ENCODE measurements at places on chromosomes 11 and 22.

DNA sequence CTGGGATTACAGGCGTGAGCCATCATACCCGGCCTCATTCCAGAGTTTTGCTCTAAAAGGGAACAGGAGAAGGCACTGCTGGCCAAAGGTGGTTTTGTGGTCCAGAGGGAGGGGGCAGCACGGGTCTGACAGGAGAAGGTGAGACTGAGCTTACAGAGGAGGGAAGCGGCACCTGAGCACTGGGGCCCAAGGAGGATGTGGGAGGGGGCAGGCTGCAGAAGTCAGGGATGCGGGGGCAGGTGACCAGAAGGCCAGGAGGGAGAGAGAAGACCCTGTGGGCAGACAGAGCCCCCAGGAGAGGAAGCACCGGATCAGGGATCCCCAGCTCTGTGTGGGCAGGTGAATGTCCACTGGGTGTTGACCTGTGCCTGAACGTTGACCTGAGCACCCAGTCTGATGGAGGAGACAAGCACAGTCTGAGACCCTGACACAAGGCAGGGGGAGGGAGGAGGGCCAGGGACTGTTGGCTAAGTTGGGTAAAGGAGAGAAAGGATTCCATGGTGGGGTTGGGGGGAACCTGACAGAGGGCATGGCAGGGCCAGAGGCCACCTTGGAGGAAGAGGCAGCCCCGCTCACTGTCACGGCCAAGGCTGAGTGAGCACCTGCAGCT lies 12.0 kb upstream of the PRR5 start:
- H3K27me3 ChIP-seq: no peaks in the 10 kb centered on the region
- DNase-seq: no peak
- no peak overlapping the region for H3K4me3 ChIP-seq
- H3K36me3 ChIP-seq: peaks cover 5% of the 10 kb centered on the region

- H3K27ac ChIP-seq: no peak overlapping the region
- peak; percentile 9 for DNase-seq
- H3K4me1 ChIP-seq: peaks cover 23% of the 10 kb centered on the region
- H3K36me3 ChIP-seq: peaks cover 11% of the 10 kb centered on the region
Observed at GRCh38 chr11:108069947-108070346, 51.4 kb upstream of the ACAT1 start.

- H3K4me3 ChIP-seq: no peak overlapping the region
- peaks cover 88% of the 10 kb centered on the region for H3K4me1 ChIP-seq
- H3K27me3 ChIP-seq: no peaks in the 10 kb centered on the region
- H3K27ac ChIP-seq: peak overlapping the region; percentile 74
Observed at GRCh38 chr11:96179905-96180304, 163.1 kb downstream of the MAML2 start.

DNA sequence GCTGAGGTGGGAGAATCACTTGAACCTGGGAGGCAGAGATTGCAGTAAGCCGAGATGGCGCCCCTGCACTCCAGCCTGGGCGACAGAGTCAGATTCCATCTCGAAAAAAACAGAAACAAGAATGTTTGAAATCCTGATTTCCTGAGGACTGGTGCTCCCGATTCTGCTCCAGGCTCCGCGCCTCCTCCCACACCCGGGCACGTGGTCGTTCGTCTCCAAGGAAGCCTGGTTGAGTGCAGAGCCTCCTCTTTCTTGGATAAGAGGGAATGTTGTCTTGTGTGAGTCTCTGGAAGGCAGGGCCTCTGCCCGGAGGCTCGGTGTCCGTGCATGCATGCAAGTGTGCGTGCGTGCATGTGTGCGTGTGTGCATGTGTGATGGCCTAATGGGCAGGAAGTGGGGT lies 30.1 kb downstream of the BRSK2 start:
- H3K36me3 ChIP-seq: no peaks in the 10 kb centered on the region
- H3K27ac ChIP-seq: no peak overlapping the region
- no peaks in the 10 kb centered on the region for H3K4me1 ChIP-seq
- no peak for DNase-seq
- no peak overlapping the region for H3K4me3 ChIP-seq

GRCh38 chr11:23127706-23128105 lies 267.4 kb upstream of the CCDC179 start:
- H3K4me3 ChIP-seq: no peak overlapping the region
- H3K27me3 ChIP-seq: no peaks in the 10 kb centered on the region
- no peaks in the 10 kb centered on the region for H3K4me1 ChIP-seq
- peaks cover 12% of the 10 kb centered on the region for H3K36me3 ChIP-seq

GRCh38 chr22:17074648-17075002 lies 10.2 kb upstream of the IL17RA start:
- H3K27me3 ChIP-seq: no peaks in the 10 kb centered on the region
- H3K4me1 ChIP-seq: peaks cover 17% of the 10 kb centered on the region
- H3K36me3 ChIP-seq: no peaks in the 10 kb centered on the region
- DNase-seq: no peak

GRCh38 chr22:19242699-19243098 lies 48.8 kb downstream of the CLTCL1 start:
- no peak for DNase-seq
- no peaks in the 10 kb centered on the region for H3K27me3 ChIP-seq
- H3K27ac ChIP-seq: no peak overlapping the region
- H3K36me3 ChIP-seq: no peaks in the 10 kb centered on the region

GRCh38 chr11:6268820-6269219 lies 9.2 kb downstream of the CCKBR start:
- H3K27me3 ChIP-seq: peaks cover 19% of the 10 kb centered on the region
- H3K4me3 ChIP-seq: no peak overlapping the region
- no peaks in the 10 kb centered on the region for H3K36me3 ChIP-seq
- DNase-seq: no peak
- H3K4me1 ChIP-seq: peaks cover 4% of the 10 kb centered on the region
- H3K27ac ChIP-seq: no peak overlapping the region

- no peak for DNase-seq
- no peak overlapping the region for H3K27ac ChIP-seq
- peaks cover 10% of the 10 kb centered on the region for H3K27me3 ChIP-seq
- no peak overlapping the region for H3K4me3 ChIP-seq
- no peaks in the 10 kb centered on the region for H3K4me1 ChIP-seq
Observed at GRCh38 chr22:34847072-34847471, 218.9 kb upstream of the ISX start.

GRCh38 chr11:75959540-75959939 lies 144.5 kb downstream of the UVRAG start:
- H3K4me3 ChIP-seq: no peak overlapping the region
- H3K27me3 ChIP-seq: no peaks in the 10 kb centered on the region
- no peak for DNase-seq
- H3K4me1 ChIP-seq: peaks cover 9% of the 10 kb centered on the region

DNA sequence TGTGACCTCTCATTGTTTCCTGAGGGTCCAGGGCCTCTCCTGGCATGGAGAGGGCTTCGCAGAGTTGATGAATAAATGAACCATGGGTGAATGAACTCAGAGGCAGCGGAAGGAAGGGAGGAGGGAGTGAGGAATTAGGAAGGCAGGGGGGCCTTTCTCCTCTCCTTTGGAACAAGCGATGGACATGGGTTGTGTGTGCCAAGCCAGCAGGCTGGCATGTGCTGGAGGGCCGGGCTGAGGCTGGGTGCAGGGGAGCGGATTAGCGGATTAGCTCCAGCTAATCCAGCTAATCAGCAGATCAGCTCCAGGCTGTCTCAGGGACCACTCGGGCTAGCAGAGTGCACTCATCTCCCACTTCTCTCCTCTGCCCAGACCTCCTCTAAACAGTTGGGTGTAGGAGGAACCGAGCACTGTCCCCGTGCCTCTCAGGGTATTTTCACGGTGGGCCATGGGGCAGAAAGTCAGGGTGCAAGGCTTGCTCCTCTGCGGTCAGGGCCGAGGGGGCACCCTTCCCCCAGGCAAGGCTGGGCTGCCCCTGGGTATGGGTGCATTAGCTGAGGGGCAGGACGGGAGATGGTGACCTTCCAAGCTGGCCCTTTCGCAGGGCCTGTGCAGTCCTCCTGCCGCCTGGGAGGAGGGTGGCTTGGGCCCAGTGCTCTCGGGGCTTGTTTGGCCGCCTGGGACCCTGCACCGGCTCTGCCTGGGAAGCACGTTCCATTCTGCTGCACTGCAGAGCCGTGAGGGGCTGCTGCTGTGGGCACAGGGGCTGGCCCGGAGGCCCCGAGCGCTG lies 120.3 kb upstream of the B3GAT1 start:
- H3K36me3 ChIP-seq: no peaks in the 10 kb centered on the region
- no peak for DNase-seq
- H3K27ac ChIP-seq: no peak overlapping the region

DNA sequence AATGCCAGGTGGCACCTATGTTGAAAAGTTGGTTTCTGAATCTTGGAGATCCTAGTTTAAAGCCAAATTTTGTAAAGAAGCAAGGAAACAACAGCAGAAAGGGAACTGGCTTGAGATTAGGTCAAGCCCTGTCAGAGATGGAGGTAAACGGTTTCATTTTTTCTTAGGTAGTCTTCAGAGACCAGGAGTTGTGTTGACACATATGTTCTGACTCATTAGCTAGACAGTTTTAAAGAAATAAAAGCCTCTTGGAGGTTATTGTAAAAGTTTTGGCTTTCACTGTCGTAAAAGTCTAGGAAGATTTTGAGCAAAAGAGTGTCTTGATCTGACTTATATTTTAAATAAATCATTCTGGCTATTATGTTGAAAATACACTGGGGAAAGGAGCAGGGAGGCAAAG lies 151.5 kb upstream of the CTSC start:
- DNase-seq: no peak
- H3K27ac ChIP-seq: no peak overlapping the region
- no peak overlapping the region for H3K4me3 ChIP-seq
- no peaks in the 10 kb centered on the region for H3K4me1 ChIP-seq

DNA sequence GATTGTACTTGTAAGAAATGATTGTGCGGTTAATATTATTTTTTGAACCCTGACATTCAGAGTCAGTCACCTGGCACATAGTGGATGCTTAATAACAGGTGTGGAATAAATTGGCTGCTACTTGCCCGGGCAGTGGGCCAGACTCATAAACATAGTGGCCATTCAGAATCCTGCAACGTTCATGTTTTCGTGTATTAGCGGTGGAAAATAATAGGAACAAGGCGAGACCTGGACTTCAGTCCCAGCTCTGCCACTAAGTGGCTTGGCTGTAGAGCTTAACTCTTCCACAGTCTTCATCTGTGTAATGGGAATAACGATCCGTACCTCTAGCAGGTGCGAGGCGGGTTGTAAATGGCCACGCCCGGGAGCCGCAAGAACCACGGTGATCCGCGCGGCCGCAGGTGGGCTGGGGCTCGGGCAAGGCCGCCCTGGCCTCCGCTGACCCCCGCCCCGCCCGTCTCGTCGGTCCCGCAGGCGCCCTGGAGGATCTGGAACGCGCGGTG lies 761 bp upstream of the TMEM25 start:
- H3K4me3 ChIP-seq: peak overlapping the region; percentile 93
- no peaks in the 10 kb centered on the region for H3K27me3 ChIP-seq
- peak overlapping the region; percentile 92 for H3K27ac ChIP-seq
- no peaks in the 10 kb centered on the region for H3K36me3 ChIP-seq

DNA sequence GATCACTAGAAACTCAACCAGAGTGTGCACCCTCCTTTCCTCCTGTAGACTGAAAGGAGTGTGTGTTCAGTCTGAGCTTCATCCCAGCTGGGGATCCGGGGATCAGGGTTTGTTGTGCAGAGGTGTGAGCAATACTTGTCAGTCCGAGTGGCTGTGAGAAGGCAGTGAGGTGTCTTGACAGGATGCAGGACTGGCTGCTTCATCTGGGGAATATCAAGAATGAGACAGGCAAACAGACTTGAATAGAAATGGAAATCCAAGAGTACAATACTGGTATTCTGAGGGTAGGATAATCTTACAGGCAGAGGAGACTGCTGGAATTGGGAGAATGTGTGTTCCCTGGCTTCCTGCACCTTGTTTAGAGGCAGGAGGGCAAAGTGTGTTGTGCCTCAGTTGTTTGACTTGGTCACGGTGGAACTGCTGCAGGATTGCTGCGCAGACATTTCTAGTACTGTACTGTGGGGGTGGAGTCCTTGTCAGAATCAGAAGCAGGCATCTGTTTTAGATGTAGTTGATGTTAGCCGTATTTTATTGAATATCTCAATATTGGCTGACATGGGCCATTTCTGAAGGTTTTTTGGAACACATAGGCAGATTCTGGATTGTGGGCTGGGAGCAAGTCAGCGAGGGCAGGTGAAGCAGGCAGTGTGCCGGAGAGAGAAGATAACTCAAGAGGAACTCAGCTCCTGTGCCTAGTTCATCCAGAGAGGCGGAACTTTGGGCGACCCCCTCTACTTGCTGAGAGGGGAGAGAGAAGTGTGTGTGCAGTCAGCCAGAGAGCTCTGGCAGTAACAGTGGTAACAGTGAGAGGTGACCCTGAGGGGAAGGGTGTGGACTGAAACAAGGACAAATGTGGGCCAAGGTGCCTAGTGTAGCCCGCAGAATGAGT lies 27.1 kb upstream of the GRK2 start:
- peak overlapping the region; percentile 100 for H3K27ac ChIP-seq
- H3K27me3 ChIP-seq: no peaks in the 10 kb centered on the region
- DNase-seq: no peak
- H3K4me1 ChIP-seq: peaks cover 53% of the 10 kb centered on the region

GRCh38 chr22:28911777-28912669 lies 28.7 kb downstream of the ZNRF3 start:
- peaks cover 22% of the 10 kb centered on the region for H3K27me3 ChIP-seq
- peaks cover 3% of the 10 kb centered on the region for H3K4me1 ChIP-seq
- H3K4me3 ChIP-seq: no peak overlapping the region

DNA sequence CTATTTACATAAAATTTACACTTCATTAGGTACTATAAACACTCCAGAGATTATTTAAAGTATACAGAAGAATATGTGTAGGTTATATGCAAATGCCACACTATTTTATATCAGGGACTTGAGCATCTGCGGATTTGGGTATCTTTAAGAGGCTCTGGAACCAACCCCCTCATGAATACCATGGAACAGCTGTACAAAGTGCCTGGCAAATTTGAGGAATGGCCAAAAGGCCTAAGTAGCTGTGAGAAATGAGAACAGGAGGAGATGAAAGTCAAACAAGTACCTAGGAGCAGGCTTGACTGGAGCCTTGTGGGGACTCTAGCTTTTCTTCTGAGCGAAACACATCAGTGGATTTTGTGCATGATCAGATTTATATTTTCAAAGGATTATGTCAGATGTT lies 149.3 kb downstream of the RBFOX2 start:
- no peaks in the 10 kb centered on the region for H3K36me3 ChIP-seq
- no peaks in the 10 kb centered on the region for H3K27me3 ChIP-seq
- no peak overlapping the region for H3K4me3 ChIP-seq
- peaks cover 15% of the 10 kb centered on the region for H3K4me1 ChIP-seq
- H3K27ac ChIP-seq: no peak overlapping the region

DNA sequence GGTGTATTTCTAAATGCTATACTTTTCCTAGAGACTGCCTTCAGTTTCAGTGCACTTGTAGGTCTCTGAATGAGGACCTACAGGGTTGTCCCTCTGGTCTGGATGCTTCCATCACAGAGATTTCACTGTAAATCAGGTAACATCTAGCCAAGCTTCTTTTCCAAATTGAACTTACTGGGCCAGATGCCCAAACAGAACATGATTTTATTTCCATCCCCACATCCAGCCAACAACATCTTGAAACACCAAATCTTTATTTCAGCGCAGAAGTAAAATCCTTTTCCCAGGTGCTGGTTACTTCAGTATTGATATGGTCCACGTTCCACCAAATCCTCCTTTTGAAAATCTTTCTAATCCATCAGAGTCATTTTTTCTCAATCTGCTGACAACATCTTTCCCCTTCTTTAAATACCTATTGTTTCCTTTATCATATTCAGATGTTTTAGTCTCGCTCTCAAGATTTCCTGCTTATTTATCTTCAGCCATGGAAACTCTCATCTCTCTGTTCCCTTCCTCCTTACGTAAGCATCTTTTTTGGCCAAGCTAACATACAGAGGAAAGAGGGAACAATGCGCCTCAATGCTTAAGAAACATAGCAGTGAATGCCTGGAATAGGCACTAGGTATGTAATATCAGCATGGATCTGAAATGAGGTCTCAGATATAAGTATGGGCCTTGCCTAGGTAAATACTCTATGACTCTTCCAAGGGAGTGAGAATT lies 201.2 kb upstream of the MTNR1B start:
- H3K4me3 ChIP-seq: no peak overlapping the region
- H3K36me3 ChIP-seq: no peaks in the 10 kb centered on the region
- DNase-seq: no peak
- peaks cover 17% of the 10 kb centered on the region for H3K4me1 ChIP-seq

All from naive thymus-derived CD8-positive, alpha-beta T cell (primary cell).